ENCODE measurements at places on chromosomes 11 and 22.

GRCh38 chr11:74462009-74462408 lies 5.3 kb downstream of the KCNE3 start:
- DNase-seq, result no peak

DNA sequence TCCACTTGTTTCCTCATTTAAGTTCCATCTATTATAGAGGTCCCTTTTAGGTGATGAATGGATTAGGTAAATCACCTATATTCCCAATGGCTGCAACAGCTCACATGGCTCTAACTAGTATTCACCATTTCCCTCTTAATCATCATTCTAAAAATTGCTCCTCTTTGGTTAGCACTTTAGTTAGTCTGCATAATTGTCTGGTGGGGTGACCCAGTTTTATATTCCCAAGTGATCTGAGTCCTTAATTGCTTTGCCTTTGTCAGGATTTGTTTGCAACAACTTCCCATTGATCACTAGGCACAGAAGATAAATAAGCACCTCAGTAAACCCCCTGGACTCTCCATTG lies 395.2 kb downstream of the RAB38 start:
- no peak for DNase-seq

- DNase-seq, result no peak
Observed at GRCh38 chr11:65569164-65569972, 909 bp upstream of the ZNRD2 start.

GRCh38 chr11:9250139-9250582 lies 15.0 kb downstream of the DENND5A start:
- peak; percentile 57 for DNase-seq

DNA sequence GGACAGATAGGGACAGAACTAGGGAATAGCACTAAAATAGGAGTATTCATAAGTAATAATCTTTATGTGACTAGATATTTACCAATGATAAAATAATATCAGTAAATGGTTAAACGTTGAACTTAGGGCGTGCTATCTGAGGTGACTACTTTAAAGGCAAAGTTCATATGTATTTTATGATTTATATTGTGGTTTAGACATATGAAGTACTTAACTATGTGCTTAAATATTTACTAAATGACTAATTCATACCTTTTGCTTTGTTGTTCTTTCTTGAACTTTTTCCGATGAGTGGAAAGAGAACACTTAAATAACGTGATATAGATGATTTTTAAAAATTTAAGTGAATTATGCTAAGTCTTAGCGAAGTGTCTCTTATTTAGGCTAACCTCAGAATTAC lies 14.7 kb downstream of the LUZP2 start:
- DNase-seq, result no peak

- DNase-seq, result peak; percentile 85
Observed at GRCh38 chr22:23849009-23850006, 8.4 kb upstream of the SLC2A11 start.

- DNase-seq, result no peak
Observed at GRCh38 chr22:19367763-19368367, 63.7 kb downstream of the HIRA start.

DNA sequence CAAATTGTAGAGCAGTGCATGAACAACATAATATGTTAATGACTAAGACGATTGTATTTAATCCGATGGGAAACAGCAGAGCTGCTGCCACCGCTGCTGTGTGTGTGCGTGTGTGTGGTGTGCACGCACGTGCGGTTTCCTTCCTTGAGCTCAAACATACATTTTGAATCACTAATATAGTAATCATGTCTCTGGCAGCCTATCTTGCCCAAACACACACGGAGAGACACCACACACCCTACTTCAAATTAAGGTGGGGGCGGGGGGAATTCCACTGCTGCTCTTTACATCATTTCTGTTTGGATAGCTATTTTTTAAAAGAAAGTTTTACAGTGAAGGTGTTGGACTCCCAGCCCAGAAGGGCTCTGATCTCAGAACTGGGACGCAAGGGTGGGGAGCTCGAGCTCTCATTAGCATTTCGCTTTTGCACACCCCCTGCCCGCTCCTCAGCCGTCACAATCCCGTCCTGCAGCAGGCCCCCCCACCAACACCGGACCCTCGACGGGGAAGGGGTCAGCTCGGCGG lies 651 bp upstream of the FAM83F start:
- peak; percentile 17 for DNase-seq

GRCh38 chr22:48567213-48567975 lies 1260.3 kb downstream of the BRD1 start:
- DNase-seq, result no peak

DNA sequence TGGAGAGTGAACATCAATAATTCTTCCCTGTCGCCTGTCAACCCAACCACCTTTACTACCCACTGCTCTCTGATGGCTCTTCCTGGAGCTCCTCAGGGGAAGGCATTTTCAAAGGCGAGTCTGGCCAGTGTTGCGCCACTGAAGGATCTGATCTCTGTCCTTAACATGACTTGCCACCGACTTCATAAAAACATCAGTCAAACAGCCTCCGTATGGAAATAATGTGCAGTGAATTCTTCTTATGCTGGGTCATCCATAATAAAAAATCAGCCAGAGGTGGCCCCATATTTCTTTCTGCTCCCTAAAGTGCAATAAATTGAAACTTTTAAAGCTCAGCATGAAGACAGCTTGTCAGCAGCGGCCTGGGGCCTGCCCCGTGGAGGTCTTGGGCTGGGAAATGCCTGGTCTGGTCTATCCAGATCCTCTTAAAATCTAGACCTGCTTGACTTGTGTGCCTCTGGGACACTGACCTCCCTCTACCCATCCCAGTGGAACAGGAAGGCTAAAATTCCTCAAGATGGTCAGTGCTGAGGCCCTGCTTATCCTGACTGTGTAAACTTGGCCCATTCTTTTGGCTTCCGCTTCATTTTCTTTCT lies 199.5 kb downstream of the MYO18B start:
- no peak for DNase-seq

DNA sequence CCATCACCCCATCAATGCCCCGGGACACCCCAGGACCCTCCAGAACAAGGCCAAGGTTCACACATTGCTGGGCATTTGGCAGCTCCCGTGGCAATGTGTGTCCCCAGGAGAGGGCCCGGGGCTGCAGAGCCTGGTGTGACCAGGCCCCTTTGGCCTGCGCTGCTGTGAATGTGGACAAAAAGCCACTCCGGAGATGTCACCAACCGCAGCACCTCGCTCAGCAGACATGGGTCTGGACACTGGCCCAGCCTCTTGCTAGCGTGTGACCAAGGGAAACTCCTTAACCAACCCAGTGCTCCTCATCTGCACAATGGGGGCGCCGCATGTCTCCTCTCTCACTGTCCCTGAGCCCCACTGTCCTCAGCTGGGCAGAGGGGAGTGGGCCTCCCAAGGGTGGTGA lies 8.0 kb upstream of the CHADL start:
- no peak for DNase-seq

DNA sequence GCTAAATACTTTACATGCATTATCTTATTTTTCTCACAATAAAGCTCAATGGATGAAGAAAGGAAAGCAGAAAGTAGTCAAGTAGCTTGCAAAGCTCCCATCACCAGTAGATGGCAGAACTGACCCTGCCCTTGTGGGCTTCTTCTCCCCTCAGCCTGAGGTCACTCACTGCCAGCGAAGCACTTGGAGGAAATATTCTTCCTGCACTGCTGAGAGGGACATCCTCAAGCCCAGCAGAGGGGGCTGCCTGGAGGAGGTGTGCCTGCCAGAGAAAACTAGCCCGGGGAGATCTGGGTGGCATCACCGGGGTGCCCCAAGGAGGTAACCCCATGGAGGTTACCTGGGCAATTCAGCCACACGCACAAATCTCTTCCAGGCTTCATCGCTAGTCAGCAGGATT lies 6.6 kb downstream of the APOL4 start:
- peak; percentile 25 for DNase-seq

DNA sequence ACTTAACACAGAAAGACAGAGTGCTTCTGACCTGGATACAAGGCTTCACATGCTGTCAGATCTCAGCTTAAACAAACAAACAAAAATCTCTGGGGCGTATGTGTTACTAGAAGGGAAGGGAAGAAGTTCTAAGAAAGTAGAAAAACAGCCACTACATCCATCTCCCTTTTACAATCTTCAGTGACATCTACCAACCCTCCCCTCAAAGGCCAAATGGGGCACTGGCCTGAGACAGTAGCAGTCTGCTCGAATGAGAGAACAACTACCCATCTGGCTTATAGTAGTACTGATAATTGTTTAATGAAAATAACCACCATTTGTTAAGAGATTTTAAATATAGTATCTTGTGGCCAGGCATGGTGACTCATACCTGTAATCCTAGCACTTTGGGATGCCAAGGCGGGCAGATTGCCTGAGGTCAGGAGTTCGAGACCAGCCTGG lies 29.4 kb downstream of the CCDC83 start:
- DNase-seq, result no peak

DNA sequence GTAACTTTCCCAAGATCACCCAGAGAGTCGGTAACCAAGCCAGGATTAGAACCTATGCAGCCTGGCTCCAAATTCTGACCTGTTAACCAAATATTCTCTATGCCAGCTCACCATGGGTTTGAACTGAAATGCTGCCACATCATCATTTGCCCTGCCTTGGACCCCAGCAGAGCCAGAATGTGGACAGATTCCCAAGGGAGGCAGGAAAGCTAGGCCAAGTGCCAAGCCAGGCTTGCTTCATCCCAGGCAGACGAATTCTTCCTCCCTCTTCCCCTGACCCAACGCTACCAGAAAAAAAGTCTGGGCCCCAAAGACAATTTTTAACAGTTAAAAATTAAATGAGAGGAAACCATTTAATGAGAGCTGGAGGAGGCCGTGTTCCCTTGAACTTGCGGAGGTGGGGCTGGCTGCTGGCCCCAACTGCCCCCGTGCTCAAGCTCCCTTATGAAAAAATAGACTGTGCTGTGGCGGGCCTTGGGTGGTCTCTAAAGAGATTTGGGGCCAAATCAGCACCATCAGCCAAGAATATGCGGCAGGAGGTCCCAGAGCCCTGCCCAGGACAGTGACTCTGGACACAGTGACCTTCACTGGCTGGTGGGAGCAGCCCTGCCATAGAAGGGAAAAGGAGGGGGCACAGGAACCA lies 184.1 kb upstream of the SYT13 start:
- DNase-seq, result no peak

DNA sequence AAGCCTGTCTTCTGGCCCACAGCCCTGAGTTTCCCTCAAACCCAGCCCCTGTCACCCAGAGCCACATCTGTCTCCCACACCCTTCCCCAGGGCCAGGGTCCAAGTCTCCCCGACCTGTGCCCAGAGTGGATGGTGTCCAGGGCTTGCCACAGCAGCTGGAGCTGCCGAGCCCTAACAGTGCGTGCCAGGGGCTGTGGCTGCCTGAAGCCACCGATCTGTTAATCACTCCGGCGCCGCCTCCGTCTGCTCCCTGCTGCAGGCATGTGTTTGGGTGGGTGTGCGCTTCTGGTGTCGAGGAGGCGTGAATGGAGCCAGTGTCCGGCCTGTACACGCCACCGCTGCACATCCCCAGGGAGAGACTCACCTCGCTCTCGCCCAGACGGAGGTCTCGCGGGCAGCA lies 26.1 kb downstream of the SHISAL1 start:
- no peak for DNase-seq

DNA sequence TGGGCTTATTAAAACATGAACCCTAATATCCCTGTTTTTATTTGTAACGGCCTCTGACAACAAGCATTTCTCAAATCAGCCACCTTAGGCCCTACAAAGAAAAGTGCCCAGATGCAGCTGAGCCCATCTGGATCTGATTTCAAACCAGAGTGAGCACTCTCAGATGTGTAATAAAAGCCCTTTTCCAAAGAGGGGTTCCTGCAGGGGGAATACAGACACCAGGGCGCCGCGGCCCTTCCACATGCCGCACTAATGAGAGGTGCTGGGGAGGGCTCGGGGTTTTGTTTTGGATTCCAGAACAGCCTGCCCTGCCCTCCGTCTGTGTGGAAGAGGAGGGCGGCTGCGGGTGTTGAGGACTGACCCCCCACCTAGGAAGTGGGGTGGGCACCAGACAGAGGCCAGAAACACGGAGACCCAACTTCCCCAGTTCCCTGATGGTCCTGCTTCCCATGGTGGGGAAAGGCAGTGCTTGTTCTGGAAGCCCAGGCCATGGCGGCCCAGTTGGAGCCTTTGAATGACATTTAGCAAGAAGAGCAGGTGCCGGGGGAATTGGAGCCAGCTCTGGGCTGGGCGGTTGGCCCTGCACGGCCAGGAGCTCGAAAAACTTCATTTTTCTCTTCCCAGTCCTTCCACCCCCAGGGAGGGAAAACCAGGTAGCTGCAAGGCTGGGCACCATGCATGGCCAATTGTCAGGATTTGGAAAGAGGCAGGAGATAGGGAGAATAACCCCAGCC lies 63.7 kb downstream of the MACROD1 start:
- no peak for DNase-seq

DNA sequence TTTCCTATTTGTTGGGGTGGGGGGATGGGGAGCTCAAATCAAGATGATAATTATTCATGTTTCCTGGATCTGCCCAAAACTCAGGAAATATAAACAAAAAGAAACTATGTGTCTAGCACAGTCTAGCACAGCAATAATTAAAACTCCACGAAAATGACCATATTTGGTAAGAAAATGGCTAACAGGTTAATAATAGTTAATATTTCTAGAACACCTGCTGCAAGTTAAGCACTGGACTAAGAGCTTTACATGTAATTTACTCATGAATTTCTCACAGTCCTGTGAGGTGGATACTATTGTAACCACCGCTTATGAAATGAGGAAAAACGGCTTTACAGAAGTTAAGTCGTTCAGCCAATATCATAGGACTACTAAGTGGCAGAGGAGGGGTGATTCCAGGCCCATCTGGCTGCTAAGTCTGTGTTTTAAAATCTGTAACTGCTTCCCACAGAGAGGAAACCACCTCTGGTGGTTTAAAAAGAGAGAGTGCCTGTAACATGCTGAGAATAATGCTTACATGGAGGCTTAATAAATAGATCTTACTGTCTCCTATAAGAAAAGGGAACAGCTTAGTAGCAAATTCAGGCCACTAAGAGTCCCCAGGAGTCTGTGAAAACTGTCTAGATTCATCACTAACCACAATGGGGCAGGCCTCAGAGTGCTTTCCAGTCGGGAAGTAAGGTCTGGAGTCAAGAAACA lies 11.0 kb upstream of the AMOTL1 start:
- DNase-seq, result no peak

GRCh38 chr11:57313071-57313787 lies 11.5 kb downstream of the TNKS1BP1 start:
- DNase-seq, result no peak

DNA sequence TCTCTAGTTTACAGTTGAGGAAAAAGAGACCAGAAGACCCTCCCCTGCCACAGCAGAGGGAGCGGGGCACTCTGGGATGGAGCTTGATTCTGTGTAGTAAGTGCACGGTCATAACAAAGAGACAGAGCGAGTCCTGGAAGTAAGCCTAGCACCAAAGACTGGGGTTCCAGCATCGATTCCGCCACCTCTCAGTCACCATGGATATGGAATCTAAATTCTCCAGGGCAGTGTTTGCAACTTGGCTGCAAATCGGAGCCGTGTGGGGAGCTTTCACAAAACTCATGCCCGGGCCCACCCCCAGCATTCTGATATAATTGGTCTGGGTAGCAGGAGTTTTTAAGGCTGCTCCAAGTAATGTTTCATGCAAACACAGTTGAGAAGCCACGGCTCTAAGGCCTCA lies 129.5 kb upstream of the OPCML start:
- DNase-seq, result no peak

GRCh38 chr11:121159741-121160140 lies 58.7 kb downstream of the TECTA start:
- no peak for DNase-seq
